Cardiac fibroblast (primary cell): ENCODE measurements at places on chromosomes 3 and 15.
A peak's percentile ranks its signal among the peaks of the same experiment; 100 is the strongest.

- no peak for DNase-seq
Observed at GRCh38 chr15:22844421-22845288, 6.2 kb downstream of the NIPA2 start.

DNA sequence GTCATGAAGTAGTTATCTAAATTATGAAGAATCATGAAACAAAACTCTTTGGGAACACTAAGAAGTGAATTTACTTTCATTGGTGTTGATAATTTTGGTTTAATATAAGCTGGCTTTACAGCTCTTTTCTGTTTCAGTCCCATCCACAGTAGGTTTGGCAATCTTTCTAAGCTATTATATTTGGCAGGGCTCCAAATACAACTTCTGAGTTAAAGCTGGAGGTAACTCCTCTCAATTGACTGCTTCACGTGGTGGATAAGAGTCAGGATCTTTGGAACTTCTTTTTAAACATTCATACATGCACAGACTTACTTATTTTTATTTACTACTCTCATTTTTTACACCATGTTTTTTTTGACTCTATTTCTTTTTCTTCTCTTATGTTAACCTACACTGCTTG, 106.5 kb upstream of the EPHA3 start:
- DNase-seq: peak; percentile 4

GRCh38 chr15:26087881-26088280, 224.8 kb upstream of the ATP10A start:
- DNase-seq: no peak

DNA sequence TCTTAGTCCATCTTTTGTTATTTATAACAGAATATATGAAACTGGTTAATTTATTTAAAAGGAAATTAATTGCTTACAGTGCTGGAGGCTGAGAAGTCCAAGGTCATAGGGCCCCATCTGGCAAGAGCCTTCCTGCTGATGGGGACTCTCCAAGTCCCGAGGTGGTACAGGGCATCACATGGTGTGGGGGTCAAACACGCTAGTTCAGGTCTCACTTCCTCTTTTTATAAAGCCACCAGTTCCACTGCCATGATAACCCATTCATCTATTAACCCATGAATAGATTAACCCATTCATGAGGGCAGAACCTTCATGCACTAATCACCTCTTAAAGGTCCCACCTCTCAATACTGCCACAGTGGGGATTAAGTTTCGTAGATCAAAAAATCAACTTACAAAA, 659.3 kb downstream of the NAALADL2 start:
- DNase-seq: no peak
